GM03348 (cell line): ENCODE measurements at places on chromosomes 6 and 20.

DNA sequence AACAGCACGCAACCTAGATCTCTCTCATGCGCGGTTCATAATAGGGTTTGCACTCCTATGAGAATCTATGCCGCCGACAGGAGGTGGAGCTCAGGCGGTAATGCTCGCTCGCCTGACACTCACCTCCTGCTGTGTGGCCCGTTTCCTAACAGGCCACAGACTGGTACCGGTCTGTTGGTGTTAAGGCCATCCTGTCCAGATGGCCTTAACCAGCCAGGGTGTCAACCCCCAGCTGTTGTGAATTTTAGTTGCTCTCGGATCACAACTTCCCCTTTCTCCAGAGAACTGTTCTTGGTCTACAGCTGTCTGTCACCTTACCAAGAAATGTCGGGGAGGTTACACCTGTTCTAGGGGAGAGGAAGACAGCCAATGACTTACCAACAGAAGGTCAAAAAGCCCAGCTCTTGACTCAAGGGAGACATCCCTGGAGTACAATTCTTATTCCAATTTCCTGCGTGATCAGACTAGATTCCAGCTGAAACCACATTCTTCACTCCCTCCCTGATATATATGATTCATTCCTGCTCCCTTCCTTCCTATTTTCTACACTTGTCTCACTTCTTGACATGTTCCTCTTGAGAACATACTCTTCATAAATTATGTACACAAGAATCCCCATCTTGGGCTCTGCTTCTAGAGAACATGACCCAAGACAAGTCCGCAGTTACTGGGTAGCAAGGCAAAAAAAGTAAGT is 23.1 kb upstream of the DNAAF9 start:
- DNase-seq: no peak

DNA sequence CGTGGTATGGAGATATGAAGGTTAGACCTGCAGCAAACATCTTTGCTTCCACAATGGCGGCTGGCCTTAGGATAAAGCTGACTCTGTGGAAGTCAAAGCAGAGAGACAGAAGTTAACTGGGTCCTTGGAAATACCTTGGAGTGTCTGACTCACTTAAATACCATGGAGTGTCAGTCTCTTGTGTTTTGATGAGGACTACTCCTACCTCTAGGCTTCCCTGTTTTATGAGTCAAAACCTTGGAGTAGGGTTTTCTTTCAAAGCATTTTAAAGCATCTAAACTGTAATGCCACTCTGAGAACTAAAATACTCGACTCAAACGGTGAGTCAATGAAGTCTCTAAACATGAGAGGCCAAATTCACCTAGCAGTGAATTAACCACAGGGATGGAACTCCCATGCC is 329.1 kb downstream of the SAMD5 start:
- DNase-seq: no peak

DNA sequence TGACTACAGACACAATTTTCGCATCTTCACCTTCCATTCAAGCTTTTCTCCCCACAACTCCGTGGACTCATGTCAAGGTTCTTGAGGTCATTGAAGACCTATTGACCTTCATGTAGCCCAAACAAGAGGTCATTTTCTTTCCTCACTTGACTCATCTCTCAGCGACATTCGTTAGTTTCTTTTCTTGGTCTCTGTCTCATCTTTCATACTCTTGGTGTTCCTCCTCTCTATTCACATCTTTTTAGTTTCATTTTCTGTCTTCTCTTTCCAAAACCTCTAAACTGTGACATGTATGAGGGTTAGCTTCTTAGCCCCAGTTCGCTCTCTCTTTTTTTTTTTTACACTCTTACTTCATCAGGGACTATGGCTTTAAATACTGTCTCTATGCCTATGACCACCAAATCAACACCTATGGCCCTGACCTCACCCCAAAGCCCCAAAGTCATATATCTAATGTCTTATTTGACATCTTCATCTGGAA is 128.6 kb upstream of the BACH2 start:
- DNase-seq: no peak

DNA sequence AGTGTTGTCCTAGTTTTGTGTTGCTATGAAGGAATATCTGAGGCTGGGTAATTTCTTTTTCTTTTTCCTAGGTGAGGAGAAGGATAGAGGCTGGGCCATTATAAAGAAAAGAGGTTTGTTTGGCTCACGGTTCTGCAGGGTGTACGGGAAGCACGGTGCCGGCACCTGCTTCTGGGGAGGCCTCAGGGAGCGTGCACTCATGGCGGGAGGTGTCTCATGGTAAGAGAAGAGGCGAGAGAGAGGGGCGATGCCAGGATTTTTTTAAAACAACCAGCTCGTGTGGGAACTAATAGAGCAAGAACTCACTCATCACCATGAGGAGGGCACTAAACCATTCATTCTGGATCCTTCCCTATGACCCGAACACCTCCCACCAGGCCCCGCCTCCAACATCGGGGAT is 14.2 kb upstream of the NPBWR2 start:
- DNase-seq: no peak

- DNase-seq: peak; percentile 35
Observed at GRCh38 chr20:12207875-12208274, 290.2 kb downstream of the BTBD3 start.

DNA sequence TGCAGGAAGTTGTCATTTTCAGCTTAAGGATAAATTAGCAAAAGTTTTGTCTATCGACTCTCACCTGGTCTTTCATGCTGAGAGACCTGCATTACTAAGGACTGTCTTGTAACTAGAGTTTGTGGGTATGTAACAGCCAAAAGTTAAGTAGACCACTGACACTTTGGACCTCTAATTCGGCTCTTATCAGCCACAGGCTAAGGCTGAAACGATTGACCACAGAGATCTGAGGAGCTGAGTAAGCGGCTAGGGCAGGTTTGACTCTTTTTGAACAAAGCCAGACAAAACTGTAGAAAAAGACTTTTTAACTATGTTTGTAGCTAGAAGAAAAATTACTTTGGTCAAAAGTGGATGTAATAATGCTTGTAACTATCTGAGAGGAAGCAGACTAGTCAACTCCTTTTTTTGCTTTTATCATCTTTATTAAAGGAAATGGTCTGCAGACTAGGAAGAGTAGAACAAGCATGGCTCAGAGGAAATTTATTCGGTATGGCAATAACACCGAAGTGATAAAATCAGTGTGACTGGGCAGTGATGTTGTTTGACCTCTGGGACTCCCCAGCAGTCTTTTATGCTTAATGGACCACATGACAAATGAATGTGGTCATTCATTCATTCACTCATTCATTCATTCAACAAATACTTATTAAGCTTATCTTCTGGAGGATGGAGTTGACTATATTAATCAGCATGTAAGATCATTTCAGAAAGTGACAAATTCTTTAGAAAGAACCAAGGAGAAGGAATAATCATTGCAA is 725.0 kb upstream of the HS3ST5 start:
- no peak for DNase-seq
